ENCODE measurements at places on chromosomes 7 and 10.

- DNase-seq: no peak
Measured at GRCh38 chr10:59617996-59618395, 91.7 kb downstream of the SLC16A9 start.

- no peak for DNase-seq
Measured at GRCh38 chr7:135713836-135714470, 14.0 kb downstream of the SLC13A4 start.

DNA sequence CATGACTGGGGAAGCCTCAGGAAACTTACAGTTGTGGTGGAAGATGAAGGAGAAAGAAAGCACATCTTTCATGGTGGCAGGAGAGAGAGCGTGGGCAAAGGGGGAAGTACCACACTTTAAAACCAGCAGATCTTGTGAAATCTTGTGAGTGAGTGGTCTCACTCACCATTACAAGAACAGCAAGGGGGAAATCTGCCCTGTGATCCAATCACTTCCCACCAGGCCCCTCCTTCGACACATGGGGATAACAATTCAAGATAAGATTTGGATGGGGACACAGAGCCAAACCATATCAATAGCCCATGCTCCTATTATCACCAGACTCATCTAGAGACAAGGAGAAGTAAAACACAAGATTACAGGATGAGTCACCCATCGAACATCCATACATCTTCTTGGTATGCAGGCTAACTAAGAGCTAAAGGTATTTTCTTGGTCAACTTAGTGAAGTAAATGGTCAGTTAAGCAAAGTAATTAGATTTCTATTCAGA is 55.3 kb upstream of the YAE1 start:
- DNase-seq: no peak

DNA sequence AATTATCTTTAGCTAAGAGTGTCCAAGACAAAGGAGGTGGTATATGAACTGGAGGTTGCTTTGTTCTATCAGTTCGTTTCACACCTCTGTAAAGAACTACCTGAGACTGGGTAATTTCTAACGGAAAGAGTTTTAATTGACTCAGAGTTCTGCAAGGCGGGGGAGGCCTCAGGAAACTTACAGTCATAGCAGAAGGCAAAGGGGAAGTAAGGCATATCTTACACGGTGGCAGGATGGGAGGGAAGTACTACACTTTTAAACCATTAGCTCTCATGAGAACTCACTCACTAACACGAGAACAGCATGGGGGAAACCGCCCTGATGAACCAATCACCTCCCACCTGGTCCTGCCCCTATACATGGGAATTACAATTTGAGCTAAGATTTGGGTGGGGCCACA is 1202.3 kb upstream of the LRRTM3 start:
- no peak for DNase-seq

DNA sequence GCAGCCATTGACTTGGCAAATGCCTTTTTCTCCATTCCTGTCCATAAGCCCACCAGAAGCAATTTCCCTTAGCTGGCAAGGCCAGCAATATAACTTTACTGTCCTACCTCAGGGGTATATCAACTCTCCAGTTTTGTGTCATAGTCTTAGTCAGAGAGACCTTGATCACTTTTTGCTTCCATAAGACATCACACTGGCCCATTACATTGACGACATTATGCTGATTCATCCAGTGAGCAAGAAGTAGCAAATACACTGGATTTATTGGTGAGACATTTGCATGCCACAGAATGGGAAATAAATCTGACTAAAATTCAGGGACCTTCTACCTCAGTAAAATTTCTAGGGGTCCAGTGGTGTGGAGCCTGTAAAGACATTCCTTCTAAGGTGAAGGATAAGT is 649.7 kb upstream of the ANKRD30A start:
- no peak for DNase-seq

DNA sequence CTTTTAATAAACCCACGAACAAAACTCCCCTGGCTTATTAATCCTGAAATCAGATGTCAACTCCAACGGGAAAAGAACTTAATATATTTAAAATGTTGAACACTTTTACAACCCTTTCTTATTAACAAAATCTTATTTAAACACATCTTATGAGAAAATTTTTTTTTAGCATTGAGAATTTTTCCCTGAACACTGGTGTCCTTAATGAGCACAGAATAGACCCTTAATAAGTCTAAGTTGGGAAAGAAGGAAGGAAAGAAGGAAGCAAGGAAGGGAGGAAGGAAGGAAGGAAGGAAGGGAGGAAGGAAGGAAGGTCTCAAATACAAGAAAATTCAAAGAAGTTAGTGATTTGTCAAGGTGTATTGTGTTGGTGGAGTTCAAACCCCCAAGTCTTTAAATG is 129.2 kb upstream of the COL1A2 start:
- DNase-seq: no peak

GRCh38 chr7:12314199-12314598 is 89.5 kb downstream of the VWDE start:
- DNase-seq: no peak

DNA sequence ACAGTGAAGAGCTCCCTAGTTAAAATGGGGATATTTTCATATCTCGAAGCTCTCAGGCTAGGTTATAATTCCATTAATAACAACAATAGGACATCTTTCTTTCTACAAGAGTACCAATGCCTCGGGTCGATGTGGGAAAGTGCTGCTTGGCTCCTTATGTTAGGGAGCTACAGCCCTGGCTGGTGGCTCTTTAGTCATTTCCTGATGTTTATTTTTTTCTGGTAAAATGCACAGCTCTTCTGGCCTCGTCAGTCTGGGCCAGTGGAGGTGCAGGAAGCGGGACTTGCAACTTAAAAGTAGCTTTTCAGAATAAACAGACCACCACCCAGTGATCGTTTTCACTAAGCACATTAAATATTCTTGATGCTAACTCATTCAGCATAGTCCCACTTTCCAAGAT is 58.3 kb downstream of the MKX start:
- no peak for DNase-seq

DNA sequence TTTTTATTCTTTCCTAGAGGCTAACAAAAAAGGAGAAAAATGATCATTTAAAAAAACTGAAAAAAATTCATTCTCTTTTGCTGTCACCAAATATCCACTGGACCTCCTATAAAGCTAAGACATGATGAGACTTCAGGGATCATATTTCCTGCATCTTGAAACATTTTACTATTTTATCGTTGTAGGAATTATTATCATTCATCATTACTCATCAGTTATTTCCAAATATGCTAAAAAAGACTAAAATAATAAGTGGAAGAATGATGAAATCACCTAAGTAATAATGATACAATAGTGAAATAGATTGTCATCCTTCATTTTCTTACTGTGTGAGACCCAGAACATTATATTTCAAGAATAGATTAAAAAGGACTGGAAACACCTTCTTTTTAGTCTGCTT is 28.3 kb downstream of the TAF3 start:
- DNase-seq: no peak

GRCh38 chr7:125930848-125931247 is 1001.2 kb upstream of the POT1 start:
- DNase-seq: no peak

DNA sequence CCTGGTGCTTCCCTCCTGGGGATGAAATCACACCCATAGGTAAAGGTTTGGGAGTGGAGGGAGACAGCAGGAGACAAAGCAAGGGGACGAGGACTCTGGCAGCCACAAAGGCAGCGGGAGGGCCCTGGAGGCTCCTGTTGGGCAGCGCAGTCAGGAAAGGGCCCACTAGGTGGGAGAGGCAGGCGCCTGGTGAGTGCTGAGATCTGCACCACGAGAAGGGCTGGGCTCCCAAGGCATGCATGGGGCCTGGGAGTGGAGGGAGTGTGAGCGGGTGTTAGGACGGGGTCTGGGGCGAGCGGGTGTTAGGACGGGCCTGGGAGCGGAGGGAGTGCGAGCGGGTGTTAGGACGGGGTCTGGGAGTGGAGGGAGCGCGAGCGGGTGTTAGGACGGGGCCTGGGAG is 13.0 kb downstream of the GET4 start:
- DNase-seq: no peak

DNA sequence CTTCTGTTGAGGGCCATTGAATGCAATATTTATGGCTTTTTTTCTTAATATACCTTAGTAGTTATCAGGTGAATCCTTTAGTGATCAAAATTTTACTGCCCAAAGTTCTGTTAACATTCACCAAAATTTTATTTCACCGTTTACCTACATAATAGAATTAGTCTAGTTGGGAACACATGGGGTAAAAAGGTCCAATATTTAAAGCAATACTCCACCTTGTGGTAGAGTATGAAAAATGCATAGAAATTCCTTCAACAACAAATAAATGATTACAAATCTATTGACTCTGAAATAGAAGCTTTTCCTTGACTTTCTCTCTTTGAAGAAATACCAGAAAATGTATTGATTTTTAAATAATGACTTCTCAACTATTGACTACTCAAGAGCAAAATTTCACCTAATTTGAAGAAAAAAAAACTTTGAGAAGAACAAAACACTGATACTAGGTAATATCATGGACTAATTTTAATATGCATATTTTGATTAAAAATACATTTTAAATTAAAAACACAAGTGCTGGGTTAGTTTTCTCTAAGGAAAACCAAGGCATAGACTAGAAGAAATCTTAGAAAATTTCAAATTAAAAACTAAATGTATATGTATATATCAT is 43.3 kb downstream of the POLR1F start:
- no peak for DNase-seq

DNA sequence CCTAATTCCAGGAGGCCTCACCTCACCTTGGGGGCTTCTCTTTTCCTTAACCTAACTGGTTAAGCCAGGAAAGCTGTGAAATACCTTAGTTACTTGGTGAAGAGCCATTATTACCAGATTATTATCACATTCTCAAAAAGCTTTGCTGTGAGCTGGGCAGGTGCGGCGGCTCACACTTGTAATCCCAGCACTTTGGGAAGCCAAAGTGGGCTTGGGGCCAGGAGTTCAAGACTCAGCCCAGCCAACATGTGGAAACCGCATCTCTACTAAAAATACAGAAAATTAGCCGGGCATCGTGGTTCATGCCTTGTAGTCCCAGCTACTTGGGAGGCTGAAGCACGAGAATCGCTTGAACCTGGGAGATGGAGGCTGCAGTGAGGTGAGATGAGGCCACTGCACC is 102.4 kb upstream of the KLF6 start:
- no peak for DNase-seq

DNA sequence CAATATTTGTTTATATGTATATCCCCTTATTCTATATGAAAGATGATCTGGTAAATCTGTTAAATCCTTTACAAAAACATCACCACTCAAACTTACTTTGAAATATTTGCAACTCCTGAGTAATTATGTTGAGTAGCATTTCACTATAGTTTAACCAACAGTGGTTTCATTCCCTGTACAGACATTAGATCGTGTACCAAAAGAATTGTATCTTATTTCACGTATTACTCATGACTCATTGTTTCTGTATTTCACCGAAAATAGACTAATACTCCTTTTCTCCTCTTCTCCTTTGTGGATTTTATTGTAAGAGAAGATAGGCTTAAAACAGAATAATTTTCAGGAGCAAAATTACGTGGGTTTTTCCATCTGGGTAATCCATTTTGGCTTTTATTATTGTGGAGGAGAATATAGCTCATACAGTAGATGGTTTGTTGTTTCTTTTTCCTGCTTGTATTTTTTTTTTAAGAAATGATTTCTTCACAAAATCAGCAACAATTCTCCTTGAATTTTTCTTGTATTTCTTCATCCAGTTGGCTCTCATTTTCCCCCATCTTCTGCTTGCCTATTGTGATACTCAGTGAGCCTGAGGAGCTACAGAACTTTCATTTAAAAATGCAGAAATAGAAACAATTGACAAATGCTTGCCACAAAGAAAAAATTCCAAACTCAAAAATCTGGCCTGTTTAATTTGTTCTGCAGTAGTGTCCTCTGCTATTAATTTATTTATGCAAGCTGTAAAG is 90.6 kb upstream of the OIT3 start:
- DNase-seq: no peak

DNA sequence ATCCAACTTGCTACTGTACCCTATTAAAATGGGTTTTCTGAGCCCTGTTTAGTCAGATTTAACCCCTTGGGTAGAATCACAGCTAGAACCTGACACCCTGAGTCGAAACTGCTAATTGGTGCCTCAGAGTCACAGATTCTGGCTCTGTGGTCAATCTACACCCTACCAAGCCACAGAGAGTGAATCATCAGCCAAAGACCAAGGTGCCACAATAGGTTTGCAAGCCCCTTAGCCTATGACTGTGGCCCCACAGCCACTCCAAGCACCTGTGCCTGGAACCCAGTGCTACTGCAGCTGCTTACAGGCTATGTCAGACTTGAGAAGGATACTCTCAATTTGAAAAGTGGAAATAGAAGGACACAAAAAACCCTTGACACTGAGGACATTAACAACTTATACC is 202.8 kb upstream of the KCND2 start:
- DNase-seq: no peak

DNA sequence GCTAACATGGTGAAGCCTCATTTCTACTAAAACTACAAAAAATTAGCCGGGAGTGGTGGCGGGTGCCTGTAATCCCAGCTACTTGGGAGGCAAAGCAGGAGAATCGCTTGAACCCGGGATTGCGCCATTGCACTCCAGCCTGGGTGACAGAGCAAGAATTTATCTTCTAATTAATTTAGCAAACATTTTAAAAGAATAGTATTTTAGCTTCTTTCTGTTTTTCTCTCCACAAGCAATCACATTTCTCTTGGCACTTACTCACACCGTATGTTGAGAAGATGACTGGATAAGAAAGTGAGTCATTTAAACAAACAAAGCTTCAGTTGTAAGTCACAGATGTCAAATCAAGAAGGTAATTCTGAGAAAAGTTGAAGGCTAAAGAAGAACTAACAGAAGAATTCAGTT is 264.0 kb downstream of the ARL4A start:
- DNase-seq: no peak

DNA sequence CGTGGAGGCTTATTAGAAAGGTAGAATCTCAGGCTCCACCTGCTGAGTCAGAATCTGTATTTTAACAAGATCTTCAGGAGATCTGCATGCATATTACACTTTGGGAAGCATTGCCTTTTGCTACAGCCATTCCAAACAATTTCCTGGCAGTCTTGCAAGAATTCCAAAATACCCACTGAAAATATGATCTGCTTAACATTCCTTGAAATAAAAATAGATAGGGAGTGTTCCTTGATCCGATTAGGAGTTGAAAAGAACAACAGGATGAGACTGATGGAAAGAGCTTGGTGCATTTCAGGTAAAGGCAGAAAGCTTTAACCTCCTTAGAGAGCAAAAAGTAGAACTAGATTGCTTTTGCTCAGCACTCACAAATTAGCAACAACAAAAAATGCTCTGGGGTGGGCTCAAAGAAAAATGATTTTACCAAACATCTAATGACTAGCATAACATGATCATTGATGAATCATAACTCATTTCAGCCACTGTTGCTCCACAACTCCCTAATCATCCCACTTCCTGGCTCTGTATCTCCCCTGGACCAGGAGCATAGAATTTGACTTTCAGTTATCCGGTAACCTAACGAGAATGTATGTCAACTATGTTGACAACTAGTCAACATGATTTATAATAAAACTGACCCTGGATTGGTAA is 115.2 kb downstream of the RNLS start:
- DNase-seq: no peak

DNA sequence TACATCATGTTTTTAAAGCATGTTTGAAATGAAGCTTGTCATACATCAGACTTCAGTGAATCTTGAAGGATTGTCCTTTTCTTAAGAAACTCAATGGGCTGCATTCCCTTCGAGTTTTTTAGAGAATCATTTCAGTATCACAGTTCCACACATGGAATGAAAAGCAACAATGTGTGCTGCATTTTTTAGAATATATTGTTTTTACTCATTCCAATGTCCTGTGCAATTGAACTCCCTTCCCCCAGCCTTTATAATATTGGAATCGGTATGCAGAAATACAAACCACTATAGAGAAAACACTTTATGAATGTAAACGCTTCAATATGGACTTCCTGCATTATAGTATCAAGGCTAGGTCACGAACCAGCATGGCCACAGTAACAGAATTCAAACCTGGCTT is 634.4 kb downstream of the GATA3 start:
- no peak for DNase-seq

- no peak for DNase-seq
Measured at GRCh38 chr7:111873326-111873646, 311.0 kb upstream of the IMMP2L start.

Measured in WTC11 (cell line).